ENCODE measurements at places on chromosomes 7 and 10.

GRCh38 chr10:46236546-46236887, 50.3 kb upstream of the ANTXRL start:
- DNase-seq, result no peak

DNA sequence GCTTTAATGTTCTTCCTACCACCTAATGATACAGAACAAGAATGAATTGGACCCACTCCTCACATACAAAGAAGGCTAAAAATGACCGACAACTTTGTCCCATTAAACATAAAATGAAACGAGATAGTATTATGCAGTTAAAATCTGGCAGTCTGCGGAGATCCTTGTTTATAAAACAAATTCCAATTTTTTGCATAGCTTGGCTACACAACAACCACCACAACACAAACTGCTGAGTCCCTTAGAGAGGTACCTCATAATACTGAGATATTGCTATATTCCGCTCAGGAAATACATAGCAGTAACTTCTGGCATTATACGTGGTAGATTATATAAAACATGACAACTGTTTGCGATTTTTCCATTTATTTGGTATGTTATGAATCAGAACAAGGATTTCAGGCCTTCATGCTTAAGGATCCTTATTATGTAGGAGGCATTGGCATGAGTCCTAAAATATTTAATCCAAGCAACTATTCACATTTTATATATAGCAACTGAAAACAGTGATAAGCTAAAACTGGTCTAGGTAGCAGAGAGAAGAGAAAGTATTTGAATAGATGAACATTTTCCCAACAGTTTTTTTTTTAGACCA, 96.0 kb downstream of the ANK3 start:
- DNase-seq, result no peak

DNA sequence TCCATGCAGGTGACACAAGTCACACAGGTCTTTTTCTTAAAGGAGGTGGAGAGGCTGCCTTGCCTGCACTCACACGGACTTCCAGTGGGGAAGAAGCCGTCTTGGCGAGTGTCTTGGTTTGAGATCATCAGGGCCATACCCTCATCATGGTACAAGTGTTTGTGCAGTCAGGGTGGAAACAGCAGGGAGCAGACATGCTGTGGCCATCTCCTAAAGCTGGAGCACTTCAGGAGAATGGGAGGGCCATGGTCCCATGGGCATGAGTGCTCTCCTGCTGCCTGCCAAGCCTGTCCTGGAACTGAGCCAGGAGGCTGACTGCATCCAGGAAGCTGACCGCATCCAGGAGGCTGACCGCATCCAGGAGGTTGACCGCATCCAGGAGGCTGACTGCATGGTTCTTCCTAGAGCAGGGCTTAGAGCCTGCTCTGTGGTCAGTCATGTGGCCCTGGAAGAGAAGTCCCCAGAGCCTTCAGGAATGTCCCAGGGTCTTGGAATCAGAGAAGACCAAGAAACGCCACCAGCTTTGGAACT, 98.4 kb downstream of the ADARB2 start:
- DNase-seq, result no peak

DNA sequence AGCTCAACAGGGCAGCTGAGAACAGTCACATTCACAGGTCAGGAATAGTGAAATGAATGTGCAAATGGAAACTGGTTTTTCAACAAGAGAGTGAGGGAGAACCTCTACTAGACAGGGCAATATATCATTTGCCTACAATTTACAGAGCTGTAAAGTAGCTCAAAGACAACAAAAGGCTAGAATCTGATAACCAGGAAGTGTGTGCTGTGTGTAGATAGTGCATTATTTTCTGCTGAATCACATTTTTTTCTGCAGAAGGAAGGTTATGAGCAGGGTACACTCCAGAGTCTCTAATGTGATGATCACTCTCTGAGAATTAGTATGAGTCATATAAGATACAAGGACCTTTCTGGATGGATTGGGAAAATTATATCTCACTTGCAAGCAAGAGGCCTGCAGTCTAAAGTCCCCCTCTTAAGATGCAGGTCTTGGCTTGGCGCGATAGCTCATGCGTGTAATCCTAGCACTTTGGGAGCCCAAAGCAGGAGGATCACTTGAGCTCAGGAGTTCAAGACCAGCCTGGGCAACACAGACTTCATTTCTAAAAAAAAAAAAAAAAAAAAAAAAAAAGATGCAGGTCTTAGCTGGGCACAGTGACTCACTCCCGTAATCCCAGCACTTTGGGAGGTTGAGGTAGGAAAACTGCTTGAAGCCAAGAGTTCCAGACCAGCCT, 59.9 kb upstream of the COBL start:
- DNase-seq, result peak; percentile 92

DNA sequence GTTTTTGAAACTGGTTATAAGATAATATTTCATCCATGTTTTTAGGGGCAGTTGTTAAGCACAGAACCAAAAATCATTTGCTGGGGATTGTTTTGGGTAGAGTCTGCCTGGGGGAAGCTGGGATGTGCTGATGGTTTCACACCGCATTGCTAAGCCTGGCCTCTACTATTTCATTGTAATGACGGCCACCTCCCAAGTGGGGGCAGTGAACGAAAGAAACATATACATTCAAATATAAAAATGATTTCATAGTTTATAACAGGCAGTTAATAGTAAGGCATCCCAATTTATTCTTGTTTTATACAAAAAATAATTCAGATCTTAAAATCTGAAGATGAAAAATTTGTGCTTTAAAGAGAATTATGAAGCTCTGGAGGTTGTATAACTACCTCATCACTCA, 750.8 kb downstream of the REEP3 start:
- DNase-seq, result no peak

DNA sequence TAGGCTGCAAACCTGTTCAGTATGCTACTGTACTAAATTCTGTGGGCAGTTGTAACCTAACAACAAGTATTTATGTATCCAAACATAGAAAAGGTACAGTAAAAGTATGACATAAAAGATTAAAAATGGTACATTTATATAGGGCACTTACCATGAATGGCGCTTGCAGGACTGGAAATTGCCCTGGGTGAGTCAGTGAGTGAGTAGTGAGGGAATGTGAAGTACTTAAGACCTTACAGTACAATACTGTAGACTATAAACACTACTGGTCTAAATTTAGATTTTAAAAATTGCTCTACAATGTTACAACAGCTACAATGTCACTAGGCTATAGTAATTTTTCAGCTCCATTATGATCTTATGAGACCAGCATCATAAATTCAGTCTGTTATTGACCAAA, 146.0 kb upstream of the GNAI1 start:
- peak; percentile 28 for DNase-seq

DNA sequence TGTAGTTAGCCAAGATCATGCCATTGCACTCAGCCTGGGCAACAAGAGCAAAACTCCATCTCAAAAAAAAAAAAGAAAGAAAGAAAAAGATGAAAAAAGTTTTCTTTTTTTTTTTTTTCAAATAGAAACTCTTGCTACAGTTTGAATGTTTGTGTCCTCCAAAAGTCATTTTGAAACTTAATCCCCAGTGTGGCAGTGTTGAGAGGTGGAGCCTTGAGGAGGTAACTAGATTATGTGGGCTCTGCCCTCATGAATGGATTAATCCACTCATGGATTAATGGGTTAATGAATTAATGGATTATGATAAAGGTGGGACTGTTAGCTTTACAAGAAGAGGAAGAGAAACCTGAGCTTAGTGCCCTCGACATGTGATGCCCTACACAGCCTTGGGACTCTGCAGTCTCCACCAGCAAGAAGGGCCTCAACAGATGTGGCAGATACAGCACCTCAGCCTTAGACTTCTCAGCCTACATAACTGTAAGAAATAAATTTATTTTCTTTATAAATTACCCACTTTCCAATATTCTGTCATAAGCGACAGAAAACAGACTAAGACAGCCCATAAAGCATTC, 25.1 kb downstream of the CPEB3 start:
- no peak for DNase-seq

DNA sequence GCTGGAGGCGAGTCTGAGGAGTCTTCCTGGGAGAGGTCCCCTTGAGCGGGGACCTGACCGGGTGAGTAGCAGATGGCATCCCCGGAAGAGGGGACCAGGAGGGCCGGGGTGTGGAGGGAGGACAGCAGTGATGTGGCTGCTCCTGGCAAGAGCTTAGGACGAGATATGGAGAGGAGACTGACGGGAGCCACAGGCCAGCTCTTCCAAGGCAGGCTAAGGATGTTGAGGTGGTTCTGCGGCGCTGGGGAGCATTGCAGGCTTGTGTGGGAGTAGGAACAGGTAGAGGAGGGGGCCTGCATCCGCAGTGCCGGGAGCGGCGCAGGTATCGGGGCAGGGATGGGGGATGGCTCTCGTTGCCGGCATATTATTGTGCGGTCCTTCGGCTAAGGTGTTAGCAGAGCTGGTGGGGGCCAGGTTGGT, 76.7 kb upstream of the ANLN start:
- DNase-seq, result no peak
